ENCODE measurements at places on chromosomes 6 and 20.

- DNase-seq: no peak
- H3K36me3 ChIP-seq: no peaks in the 10 kb centered on the region
- H3K4me3 ChIP-seq: no peak overlapping the region
- no peak overlapping the region for H3K27ac ChIP-seq
- H3K4me1 ChIP-seq: no peaks in the 10 kb centered on the region
- no peaks in the 10 kb centered on the region for H3K27me3 ChIP-seq
Observed at GRCh38 chr20:47396762-47397476, 40.4 kb upstream of the ZMYND8 start.

DNA sequence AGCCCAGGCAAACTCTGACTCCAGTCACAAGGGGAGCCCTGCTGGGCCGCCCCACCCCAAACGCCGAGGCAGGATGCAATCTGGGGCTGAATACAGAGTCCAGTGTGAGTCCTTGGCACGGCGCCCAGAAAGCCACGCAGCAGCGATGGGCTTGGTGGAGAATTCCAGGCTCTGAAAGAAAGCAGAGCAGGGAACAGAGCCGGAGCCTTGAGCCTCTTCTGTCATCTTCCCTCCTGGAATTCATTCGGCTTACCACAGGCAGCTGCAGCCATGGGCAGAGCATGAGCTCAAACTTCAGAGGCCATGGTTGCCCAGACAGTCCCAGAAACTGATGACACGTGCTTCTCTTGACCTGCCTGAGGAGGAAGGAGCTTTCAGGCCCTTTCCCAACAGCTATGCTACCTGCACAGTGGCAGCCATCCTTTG, 441.1 kb upstream of the JARID2 start:
- peak; percentile 68 for DNase-seq
- H3K4me3 ChIP-seq: no peak overlapping the region
- no peak overlapping the region for H3K27ac ChIP-seq

DNA sequence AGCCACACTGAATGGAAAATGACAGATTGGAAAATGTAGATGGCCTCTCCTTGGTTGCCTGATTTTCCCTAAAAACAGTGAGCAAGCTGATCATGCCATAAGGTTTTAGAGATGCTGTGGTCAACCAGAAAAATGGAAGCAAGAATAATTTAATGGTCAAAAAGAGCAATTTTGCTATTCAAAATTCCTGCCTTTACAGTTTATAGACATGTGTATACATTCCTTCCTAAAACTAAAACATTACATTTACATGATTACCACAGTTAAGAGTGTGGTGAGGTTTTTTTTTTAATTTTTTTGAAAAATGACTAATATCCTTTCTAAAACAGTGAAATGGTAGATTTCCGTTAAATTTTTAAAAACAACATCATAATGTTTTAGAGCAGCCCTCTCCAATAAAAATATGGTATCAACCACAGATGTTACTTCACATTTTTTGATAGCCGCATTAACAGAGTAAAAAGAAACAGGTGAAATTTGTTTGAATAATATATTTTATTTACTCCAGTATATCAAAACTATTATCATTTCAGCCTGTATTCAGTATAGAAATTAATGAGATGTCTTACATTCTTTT, 407.0 kb upstream of the SOX4 start:
- H3K4me1 ChIP-seq: no peaks in the 10 kb centered on the region
- DNase-seq: no peak
- no peak overlapping the region for H3K27ac ChIP-seq
- H3K27me3 ChIP-seq: no peaks in the 10 kb centered on the region
- H3K36me3 ChIP-seq: no peaks in the 10 kb centered on the region

- H3K36me3 ChIP-seq: no peaks in the 10 kb centered on the region
- no peak overlapping the region for H3K4me3 ChIP-seq
- peaks cover 32% of the 10 kb centered on the region for H3K27me3 ChIP-seq
- H3K27ac ChIP-seq: no peak overlapping the region
Observed at GRCh38 chr6:108175592-108176279, 9.9 kb downstream of the NR2E1 start.

- H3K4me3 ChIP-seq: no peak overlapping the region
- H3K4me1 ChIP-seq: no peaks in the 10 kb centered on the region
- no peak for DNase-seq
- no peaks in the 10 kb centered on the region for H3K27me3 ChIP-seq
- H3K27ac ChIP-seq: no peak overlapping the region
- no peaks in the 10 kb centered on the region for H3K36me3 ChIP-seq
Observed at GRCh38 chr6:22036699-22037098, 260.1 kb downstream of the PRL start.

DNA sequence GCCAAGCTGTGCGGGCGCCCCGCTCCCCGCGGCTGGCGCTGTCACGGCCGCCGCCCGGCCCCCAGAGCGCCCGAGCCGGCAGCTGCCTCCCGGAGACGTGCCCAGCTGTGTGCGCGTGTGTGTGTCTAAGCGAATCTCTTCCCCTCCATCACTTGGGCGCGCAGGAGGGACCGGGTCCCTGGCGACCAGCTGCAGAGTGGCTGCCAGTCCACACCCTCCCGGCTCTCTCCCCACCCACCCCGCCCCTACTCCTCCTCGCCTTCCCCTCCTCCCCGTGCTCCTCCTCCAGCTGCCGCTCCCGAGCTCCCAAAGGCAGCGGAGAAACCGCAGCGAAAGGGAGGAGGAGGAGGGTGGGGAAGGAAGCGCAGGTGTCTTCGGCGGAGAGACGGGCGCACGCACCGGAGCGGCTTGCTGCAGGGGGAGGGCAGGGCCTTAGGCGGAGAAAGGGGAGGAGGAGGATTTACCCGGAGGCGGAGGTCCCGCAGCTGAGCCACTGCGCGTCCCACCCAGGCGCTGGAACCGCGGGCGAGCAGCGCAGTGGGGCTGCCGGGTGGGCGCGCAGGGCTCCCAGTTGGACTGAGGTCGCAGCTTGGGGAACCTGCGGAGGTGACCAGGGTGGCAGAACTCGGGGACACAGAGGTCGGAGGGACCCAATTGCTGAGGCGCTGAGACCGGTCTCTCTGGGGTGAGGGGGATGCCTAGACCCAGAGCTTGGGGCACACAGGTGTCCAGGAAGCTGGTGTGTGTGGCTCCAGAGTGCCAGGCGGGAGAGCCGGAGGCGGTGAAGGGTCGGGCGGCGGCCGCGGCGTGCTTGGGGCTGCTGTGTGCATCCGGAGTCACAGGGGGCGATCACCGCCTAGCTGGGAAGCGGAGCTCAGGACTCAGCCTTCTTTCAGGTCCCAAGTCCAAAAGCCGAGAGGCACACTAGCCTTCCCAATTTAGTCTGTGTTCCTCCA, at the start of gene HS3ST5:
HS3ST5 (minus strand) TSS at position 198 of the 956 bp plus-strand sequence. CDS start 280,178 bp downstream, outside the sequence.
- DNase-seq: peak; percentile 52
- H3K27me3 ChIP-seq: peaks cover 7% of the 10 kb centered on the region
- peaks cover 13% of the 10 kb centered on the region for H3K4me1 ChIP-seq
- H3K36me3 ChIP-seq: no peaks in the 10 kb centered on the region
- H3K4me3 ChIP-seq: peak within 1 kb of the TSS; percentile 56

DNA sequence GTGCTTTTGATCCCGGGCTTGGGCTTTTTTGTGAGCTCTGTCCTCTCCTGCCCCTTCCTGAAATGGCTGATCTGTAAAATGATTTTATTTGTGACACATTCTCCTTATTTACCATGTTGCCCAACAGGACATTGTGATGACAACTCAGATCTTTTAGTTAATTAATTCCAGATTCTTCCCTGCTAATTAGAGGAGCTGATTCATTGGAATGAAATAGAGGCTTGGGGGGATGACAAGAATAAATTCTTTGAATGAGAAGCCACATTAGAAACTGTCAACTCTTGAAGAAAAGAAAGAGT, 26.1 kb upstream of the GABRR1 start:
- peaks cover 3% of the 10 kb centered on the region for H3K4me1 ChIP-seq
- H3K36me3 ChIP-seq: no peaks in the 10 kb centered on the region
- H3K4me3 ChIP-seq: no peak overlapping the region
- no peak for DNase-seq
- H3K27ac ChIP-seq: no peak overlapping the region
- no peaks in the 10 kb centered on the region for H3K27me3 ChIP-seq

- no peak within 1 kb of the TSS for H3K4me3 ChIP-seq
- peaks cover 7% of the 10 kb centered on the region for H3K4me1 ChIP-seq
- H3K36me3 ChIP-seq: no peaks in the 10 kb centered on the region
- no peak within 1 kb of the TSS for H3K27ac ChIP-seq
- no peak for DNase-seq
Observed at GRCh38 chr20:43189554-43190331, at the start of gene PTPRT. Gene PTPRT, minus strand, starts transcription at chr20:43189906. Its CDS starts 173 bp downstream, at chr20:43189733.

DNA sequence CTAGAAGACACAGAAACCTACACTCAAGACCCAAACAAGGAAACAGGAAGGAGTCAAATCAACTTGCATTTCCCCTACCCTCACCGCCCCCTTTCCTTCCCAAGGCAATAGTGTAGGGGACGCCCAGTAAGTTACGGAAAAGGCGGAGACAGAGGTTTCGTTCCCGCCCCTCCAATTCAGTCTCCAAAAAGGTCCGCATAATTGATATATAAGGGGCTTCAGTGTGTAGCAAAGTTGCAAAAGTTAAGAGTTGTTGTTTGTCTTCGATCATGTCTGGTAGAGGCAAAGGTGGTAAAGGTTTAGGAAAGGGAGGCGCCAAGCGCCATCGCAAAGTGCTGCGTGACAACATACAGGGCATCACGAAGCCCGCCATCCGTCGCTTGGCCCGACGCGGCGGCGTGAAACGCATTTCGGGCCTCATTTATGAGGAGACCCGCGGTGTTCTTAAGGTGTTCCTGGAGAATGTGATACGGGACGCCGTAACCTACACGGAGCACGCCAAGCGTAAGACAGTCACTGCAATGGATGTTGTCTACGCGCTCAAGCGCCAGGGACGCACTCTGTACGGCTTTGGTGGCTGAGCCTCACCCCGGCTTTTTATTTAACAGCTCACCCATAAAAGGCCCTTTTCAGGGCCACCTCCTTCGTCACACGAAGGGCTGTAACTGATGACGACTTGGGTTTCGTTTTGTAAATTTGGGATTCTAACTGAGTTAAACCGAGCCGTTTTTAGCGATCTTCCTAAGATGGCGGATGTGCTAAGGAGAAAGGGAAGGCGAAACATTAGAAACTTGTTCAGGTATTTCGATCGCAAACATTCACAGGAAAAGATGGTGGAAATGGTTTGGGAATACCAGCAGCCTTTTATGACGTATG, 124.6 kb upstream of the BTN3A2 start:
- H3K27me3 ChIP-seq: peaks cover 2% of the 10 kb centered on the region
- H3K27ac ChIP-seq: peak overlapping the region; percentile 53
- no peaks in the 10 kb centered on the region for H3K4me1 ChIP-seq
- DNase-seq: peak; percentile 77
- peak overlapping the region; percentile 51 for H3K4me3 ChIP-seq

DNA sequence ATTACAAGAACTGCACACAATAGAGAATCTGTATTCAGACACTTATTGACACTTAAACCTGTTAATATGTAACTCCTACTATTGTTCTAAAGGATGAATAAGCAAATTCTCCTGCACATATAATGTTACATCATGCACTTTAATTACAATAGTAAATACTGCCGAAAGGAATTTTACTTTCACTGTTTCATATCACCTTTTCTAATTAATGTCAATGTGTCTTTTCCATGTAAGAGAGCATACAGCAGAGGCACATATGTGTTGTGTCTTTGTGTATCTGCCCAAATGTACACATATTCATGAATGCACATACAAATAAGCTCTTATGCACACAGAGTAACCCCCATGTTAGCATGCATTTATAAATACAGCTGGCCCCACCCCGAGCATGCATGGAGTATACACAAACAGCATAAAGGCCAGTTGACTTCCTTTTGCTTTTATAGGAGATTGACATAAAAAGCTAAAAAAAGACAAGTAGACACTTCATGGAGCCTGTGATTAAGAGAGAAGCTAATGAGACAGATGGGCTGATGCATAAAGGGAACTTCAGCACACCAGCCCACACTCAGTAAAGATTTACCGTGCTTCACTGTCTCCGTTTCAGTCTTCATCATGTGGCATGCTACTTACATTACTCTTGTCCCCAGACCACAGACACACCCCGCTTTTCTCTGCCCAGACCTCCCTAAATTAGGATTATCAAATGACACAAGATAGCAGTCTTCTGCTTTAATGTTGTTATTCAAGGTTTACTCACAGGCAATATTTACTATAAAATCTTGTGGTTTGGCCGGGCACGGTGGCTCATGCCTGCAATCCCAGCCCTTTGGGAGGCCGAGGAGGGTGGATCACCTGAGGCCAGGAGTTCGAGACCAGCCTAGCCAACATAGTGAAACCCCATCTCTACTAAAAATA, 184.6 kb downstream of the ATXN1 start:
- H3K4me1 ChIP-seq: peaks cover 6% of the 10 kb centered on the region
- no peaks in the 10 kb centered on the region for H3K27me3 ChIP-seq
- DNase-seq: no peak

Data from liver (tissue), 10 donors.